ENCODE measurements at places on chromosomes 13 and 19.
A peak's percentile ranks its signal among the peaks of the same experiment; 100 is the strongest.

- peak; percentile 49 for DNase-seq
Observed at GRCh38 chr19:58003174-58003828, 681 bp upstream of the ZNF606 start.

- DNase-seq, result no peak
Observed at GRCh38 chr19:28494461-28494860, 718.5 kb downstream of the UQCRFS1 start.

GRCh38 chr13:70107498-70108281 lies at the start of gene ATXN8OS:
Gene ATXN8OS (plus strand): TSS chr13:70107826.
- DNase-seq, result no peak

DNA sequence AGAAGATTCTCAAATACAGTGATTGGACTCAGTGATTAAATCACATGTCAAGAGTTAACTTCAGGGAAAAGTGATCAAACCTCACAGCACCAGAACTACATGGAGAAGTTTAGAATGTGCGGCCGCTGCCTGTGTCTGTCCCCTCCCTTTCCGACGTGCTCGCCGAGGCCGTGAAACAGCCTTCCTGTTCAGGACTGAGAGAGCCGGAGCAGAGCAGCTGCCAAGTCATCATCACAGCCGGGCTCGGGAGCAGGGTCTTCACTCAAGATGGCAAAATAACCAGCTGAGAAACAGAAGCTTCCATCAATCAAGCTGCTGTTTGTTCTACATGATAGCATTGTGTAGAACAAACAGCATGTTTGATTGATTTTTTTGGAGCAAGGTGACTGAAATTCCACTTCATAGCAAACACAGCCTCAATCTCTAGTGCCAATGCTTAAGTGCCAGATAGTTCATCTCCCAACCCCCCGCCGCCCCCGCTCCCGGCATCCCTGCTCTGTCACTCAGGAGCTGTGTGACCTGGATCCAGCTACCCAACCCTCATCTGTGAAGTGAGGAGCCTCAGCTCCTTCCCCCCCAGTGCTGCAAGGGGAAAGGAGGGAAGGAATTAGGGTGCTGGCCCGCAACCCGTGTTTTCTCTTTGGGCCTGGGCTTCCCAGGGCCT lies 70.6 kb downstream of the HSPH1 start:
- DNase-seq, result no peak

DNA sequence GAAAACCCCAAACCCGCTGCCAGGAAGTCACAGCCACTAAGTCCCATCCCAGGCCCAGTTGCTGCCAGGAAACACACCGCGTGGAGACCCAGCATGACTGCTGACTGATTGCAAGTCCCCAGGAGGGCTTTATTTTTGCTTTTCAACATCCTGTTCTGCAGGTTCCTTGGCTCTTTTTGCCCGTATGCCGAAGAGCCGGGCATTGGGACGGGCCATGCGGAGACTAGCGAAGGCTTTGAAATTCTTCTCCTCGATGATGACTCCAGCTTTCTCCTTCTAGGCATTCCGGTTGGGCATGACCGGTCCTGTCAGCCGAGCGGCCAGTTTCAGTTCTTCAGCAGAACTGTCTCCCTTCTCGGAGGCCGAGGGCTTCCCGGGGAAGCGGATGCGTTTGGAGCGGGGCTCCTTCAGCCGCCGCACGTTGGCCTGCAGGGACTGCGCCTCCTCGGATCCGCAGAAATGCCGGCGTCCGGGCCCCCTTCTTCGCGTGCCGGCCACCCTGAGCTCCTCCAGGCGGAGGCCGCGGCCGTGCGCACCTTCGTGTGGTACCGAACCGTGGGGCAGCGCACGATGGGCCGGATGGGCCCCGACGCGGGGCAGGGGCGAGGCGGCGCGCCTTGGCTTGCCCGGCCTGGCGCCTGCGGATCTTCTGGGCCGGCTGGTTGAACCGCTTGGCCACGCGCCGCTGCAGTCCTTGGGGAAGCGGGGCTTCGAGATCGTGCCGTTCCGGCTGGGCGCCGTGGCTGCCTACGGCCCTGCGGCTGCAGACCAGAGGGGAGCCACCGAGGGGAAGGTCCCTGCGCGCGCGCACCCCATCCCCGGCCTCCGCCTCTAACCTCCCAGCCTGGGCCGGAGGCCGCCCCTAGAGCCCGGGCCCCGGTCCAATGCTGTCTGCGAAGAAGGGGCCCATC lies 15.2 kb downstream of the ZSCAN5C start:
- DNase-seq, result no peak

GRCh38 chr13:97537110-97537509 lies 103.1 kb downstream of the RAP2A start:
- DNase-seq, result no peak

DNA sequence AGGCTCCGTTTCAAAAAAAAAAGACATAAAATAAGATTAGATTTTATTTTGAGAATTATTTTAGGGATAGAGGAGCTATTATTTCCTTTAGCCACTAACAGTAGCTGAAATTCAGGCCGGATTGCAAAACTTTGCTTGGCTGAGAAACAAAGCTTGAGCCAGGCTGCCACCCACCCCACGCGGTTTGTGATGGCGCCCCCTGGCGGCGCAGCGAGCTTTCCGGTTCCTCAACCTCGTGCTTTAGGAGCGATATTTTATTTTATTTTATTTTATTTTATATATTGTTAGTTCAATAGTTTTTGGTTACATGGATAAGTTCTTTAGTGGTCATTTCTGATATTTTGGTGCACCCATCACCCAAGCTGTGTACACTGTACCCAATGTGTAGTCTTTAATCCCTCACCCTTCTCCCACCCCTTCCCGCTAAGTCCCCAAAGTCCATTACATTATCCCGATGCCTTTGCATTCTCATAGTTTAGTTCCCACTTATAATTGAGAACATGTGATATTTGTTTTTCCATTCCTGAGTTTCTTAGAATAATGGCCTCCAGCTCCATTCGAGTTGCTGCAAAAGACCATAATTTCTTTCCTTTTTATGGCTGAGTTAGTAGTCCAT lies 19.8 kb upstream of the CEACAM4 start:
- no peak for DNase-seq

DNA sequence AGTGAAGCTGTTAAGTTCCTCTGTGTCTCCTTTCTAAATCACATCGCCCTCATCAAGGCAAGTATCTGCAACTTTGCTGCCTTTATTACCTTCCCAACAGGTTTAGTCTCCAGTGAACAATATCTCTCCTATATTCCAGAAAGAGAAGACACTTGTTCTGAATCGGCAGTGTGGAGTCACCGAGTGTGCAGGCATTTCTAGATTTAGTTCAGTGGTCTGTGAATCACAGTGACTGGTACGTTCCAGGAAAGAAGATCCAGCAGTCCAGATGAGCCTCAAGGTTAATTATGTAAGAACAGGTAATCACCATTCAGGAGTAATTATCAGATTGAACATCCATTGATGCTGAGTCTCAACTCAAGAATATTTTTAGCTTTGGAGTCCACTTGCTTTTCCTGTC lies 497.0 kb downstream of the FOXO1 start:
- no peak for DNase-seq

- no peak for DNase-seq
Observed at GRCh38 chr19:15913384-15913783, 15.5 kb upstream of the CYP4F2 start.

DNA sequence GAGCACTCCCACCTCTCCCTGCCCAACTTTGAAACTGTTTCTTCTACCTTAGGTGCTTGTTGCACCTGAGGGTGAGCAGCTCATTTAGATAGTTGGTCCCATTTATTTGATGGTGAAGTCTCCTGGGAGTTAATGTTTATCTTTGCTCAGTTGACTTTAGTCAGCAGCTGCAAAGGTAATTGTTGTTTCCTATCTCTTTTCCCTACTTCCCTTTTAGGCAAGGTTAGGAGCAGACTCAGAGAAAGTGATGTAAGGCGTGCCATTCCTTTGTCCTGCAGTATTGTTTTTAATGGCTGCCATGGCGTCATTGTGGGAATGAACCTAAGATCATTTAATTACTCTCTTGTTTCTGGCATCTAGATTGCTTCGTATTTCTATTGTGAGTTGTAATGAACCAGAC lies 11.6 kb downstream of the AKAP11 start:
- DNase-seq, result no peak

DNA sequence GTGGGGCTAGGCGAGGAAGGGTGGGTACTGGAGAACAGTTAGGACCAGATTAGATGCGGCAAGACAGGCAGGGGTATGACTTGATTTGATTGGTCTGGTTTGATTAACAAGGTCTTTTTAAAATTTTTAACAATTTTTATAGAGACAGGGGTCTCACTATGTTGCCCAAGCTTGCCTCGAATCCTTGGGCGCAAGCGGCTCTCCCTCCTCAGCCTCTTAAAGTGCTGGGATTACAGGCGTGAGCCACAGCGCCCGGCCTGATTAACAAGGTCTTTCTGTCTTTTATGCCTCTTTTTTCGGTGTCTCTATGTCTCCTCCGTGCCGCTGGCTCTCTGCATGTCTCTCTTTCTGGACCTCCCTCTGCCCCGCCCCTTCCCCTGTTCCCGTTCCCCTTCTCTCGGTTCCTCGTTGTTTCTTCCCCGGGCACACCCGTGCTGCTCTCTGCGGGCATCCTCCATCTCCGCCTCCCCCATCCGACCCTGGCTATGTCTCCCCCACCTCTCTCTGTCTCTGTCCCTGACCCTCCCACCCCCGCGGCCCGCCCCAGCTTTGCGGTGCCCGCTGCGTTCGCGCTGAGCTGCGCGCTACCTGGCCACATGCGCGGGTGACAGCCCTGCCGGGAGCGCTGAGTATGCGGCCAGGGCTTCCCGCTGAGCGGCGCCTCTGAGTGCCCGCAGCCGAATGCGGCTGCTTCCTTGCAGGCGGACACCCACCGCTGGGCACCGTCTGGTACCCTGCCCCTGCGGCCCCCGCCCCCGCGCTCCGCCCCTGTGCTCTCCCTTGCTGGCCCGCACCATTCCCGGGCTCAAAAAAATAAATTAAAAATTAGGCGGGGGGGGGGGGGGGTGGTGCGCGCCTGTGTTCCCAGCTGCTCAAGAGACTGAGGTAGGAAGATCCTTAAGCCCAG lies 8.1 kb upstream of the SDHAF1 start:
- DNase-seq, result no peak

DNA sequence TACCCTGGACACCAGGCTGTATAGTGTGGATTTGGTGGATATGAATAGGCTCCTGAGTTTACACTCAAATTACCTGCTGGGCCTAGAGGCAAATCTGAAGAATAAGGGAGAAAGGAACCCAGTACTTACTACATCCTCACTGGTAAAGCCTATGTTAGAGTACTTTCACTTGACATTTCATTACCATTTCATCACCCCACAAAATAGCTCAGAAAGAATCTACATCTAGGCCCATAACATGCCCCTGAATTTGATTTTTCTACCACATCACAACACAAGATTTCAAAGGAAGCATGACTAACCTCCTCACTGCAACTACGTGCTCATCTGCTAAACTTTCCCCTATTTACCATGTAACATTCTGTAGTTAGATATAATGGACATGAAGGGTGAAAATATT lies 43.3 kb downstream of the VWA8 start:
- DNase-seq, result no peak

- DNase-seq, result no peak
Observed at GRCh38 chr13:73421310-73421912, 362.6 kb downstream of the KLF5 start.

DNA sequence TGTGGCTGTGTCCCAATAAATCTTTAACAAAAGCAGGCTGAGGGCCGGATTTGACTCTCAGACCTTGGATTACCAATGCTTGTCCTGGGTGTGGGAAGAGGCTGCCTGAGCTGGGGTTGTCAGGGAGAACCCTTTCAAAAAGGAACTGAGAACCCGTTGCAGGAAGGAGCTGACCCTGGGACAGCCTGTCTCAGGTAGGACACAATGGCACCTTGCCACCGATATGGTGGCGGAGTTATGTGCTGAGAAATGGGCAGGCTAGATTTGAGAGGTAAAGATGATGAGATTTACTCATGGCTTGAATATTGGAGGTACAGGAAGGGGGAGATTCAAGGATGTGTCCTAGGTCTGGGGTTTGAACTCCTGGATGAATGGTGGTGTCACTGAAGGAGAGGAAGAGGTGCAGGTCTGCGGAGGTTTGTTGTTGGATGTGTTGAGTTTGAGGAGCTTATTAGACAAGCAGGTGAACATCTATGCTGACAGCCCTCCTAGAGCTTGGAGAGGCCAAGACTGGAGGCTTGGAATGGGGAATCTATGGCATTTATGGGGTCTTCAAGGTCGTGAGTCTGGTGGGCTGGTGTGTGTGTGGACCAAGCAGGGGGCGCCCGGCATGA lies 7.2 kb downstream of the PLEKHF1 start:
- no peak for DNase-seq

DNA sequence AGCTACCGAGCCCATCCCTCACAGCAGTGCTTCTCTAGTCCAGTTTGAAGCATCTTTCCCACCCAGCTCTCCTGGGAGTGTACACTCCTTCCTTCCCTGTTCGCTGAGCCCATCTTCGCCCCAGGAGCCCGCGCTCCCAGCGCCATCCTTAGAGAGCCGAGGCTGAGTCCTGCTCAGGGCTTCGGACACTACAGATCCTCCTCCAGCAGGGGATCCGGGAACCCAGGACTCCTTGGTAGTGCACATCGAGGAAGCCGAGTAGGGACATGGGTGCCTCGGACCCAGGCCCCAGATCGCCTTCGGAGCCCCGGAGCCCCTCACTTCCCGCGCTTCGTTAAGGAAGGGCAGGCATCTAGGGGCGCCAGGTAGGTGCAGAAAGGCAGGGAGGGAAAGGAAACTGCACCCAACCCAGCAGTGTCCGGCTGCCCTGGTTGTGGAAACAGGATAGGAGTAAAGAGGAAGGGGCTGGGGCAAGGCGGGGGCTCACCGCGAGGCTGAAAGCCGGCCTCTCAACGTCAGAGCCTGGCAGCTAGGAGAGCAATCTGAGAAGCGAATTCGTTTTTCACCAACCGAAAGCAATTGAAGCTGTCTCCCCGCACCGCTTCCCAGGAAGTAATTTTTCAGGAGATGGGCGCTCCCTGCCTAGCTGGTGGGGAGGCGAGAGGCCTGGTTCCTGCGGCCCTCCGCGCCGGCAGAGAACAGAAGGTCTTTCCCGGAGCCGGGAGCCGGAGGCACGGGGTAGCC lies 1.0 kb downstream of the PDX1 start:
- DNase-seq, result no peak

DNA sequence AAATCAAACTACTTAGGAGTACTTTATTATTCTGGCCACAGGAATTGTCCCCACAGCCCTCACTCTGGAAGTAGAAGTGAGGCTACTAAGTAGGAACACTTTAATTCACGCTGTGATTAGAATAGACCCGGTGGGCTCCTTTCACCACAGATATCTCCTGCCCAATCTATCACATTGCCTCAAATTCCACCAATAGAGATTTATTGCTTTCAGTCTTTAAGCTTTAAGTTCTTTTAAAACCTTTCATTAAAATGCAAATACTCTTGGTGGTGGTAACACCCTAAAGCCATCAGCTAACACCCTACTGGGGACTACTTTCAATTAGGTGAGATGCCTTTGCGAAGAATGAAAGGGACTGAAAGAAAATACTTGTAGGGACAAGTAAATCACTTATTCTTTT lies 181.9 kb downstream of the DACH1 start:
- DNase-seq, result no peak

GRCh38 chr19:13417054-13417453 lies 89.2 kb downstream of the CACNA1A start:
- no peak for DNase-seq

DNA sequence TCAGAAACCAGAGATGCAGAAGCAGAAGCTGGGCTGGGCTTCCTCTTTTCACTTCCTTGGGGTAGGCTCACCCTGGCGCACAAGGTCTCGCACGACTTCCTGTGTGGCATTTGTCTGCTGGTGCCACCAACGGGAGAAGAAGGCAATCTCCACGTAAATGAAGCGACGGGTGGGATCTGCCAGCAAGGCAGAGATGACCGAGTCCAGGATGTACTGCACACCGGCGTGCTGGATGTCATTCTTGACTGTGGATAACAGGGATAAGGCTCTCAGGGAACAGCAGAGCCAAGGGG lies 1.3 kb downstream of the MAN2B1 start:
- DNase-seq, result peak; percentile 26

- DNase-seq, result no peak
Observed at GRCh38 chr19:16688084-16688483, 27.1 kb downstream of the TMEM38A start.

All from midbrain (tissue), 1 donor.